ENCODE measurements at places on chromosomes 11 and 22. TPM values are rescaled to one million over a fixed set of nuclear protein-coding genes. Genes with fewer than 3 reads are reported as not detected.

Gene CRYBA4
- not detected for total RNA-seq

DNA sequence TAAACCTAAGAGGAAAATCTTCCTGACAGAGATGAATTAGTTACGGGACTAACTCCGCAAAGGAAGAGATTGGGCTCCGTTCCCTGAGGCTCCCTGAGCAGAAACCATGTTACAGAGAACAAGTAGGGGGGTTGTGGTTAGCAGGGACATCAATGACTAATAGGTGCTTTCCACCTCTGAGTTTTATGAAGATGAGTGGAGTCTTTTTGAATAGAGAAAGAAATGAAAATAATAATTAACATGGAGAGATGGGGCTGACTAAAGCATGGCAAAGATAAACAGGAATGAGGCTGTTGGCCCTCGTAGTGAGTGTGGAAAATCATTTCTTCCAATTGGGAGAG lies 47.5 kb upstream of the PICALM start:
- DNase-seq, result no peak

GRCh38 chr22:46813816-46814597 lies 51.6 kb downstream of the TBC1D22A start:
- DNase-seq, result no peak

DNA sequence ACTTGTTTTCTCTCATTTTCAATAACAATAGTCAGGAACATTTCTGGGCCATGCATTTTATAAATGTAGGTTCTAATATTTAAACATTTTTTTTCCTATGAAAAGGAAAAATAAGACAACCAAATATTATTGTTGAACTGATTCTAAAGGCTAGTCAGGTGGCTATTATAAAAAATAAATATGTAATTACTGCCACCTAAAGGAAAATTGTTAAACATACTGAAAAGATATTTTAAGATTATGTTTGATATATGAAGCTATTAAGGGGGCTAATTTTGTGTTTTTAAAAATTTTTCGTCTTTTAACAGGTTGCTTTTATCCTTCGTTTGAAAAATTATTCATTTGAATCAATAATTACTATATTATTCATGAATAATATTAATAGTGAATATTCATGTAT lies 62.2 kb upstream of the FDX1 start:
- DNase-seq, result no peak

GRCh38 chr22:37054056-37054395 lies 2.5 kb downstream of the KCTD17 start:
- DNase-seq, result no peak

Gene CAPRIN1
- 162 TPM for total RNA-seq

DNA sequence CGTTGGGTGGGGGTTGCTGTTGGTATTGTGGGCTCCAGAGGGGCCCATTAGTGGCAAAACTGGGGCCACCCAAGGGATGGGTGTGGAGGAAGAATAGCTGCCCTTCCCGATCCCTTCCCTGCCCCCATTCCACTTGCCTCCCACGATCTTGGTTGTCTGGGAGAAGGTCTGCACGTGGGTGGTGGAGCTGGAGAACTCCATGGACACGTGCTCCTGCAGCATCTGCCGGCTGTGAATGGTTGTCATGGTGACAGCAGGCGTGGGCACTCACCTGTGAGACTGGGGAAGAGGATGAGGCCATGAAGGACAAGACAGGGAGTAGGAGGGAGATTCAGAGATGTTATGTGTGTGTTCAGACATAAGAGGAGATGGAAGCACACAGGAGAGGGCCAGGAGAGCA lies 2.0 kb downstream of the IGSF22 start:
- DNase-seq, result no peak

GRCh38 chr11:14184028-14184940 lies 174.7 kb downstream of the RRAS2 start:
- DNase-seq, result peak; percentile 60

DNA sequence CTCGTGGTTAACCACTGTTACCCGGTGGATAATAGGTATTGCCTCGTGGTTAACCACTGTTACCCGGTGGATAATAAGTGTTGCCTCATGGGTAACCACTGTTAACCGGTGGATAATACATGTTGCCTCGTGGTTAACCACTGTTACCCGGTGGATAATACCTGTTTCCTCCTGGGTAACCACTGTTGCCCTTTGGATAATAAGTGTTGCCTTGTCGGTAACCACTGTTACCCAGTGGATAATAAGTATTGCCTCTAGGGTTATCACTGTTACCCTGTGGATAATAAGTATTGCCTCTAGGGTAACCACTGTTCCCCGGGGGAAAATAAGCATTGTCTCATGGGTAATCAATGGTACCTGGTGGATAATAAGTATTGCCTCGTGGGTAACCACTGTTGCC lies 15.0 kb upstream of the NXPE4 start:
- DNase-seq, result no peak

- DNase-seq, result no peak
Measured at GRCh38 chr11:830295-831117, 2.2 kb upstream of the CD151 start.

- no peak for DNase-seq
Measured at GRCh38 chr22:39856588-39856987, 37.0 kb downstream of the ENTHD1 start.

DNA sequence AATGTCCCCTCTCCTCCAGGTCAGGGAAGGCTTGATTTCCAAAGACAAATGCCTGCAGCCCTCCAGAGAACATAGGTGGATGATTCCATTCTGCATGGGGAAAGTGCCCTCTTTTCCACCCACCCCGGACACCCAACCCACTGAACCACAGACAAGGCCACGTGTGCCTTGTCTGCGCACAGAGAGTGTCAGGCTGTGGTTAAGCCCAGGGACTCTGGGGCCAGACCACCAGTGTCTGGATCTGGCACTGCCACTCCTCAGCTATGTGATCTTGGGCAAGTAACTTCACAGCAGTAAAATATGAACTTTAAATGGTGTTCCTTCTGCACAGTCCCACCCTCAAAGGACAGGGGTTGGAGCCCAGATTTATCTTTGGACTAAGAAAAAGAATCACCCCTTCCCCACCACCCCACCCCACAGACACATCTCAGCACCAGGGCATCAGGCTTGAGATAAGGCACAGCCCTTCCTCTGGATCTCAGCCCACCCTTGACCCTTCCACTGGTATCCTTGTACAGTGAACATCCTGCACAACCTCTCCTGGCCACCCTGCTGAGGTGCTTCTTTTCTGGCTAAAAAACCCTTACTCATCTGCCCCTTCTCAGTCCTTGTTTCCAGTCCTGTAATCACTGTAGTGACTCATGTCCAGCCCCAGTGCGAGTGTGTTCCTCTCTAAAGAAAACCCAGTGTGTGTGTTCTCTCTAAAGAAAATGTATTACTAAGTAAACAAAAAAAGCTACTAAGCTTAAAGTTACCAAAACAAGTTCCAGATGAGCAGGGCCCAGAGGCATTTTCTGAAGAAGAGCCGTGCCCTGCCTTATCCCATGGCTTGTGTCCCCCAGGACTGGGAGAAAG lies 1.9 kb upstream of the PTGDR2 start:
- no peak for DNase-seq

Gene SGSM1
- total RNA-seq, result 1.3 TPM

Gene APOL4
- total RNA-seq, result 16.1 TPM

DNA sequence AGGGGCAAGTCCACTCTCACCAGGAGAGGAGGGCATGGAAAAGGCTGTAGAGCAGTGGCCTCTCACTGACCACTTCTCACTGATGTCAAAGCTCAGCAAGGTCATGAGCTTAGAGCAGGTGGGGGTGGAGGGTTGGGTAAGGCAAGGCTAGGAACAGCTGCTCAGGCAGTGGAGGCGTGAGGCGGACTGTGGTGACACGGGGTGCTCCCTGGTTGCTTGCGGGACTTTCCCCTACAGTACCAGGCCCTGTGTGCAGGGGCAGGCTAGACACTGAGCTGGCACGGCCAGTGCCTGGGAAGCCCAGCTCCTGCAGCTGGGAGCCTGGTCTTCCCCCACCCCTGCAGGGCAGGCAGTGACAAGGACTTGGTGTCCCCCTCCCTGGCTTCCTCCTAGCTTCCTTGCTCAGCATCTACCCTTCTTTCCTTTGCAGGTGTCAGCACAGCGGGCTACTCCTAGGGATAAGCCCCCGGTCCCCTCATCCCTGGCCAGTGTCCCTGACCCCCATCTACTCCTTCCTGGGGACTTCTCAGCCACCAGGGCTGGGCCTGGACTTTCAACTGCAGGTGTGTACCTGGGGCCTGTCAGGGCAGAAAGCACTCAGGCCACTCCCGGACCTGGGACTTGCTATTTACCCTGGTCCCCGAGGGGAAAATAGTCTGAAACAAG lies 45.6 kb downstream of the PISD start:
- DNase-seq, result no peak

DNA sequence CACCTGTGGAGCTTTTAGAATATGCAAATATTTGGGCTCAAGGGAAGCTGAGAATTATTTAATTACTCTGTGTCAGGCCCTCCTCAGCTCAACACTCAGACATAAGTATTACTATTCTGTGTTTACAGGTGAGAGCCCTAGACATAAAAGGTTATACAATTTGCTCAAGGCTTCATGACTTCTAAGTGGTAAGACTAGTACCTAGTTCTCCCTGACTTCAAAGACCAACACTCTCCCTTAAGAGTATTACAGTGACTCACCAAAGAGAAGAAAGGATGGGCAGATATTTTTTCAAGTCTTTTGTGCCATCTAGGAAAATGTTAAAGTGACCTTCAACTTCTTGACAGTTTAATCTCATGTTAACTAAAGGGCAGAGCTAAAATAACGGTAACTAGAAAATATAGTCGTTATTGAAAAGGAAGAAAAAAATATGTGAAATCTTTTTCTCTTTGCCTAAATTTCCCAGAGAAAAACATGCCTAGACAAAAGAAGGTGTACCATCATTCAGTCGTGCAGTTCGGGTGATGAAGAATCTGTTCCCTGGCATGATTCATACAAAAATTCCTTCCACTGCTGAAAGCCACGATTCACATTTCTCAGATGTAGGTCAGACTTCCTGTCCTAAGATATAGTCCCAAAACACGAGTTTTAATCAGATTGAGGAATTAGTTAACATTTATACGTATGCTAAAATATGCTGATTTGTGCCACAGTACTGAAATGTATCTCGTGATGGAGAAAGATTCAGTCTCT lies 849.1 kb upstream of the API5 start:
- DNase-seq, result no peak

Gene PRAME
- total RNA-seq, result not detected

DNA sequence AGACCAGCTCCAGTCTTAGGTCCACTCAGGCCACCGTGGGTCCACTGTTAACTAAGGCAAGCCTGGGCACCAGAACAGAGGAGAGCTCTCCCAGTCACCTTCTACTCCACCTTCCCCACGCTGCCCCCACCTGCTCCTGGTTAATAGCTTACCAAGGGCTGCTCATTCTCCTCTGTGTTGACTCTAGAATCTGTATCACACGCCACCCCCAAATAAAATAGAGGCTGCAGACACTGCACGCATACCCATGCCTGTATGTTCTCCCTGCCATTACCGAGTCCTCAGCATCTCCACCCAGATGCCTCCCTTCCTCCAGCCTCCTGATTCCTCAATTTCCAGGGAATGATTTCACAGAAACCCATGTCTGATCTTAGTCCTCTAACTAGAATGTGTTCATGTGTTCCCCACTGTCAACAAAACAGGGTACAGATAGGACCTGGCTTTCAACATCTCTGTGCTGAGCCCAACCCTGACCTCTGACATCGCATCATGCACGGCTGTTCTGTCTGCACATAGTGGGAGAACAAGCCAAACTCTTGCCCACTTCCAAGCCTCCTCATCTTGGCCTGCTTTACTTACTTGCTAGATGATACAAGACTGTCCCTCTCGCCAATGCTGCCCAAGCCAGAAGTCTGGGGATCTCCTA lies 49.8 kb downstream of the SMCO4 start:
- DNase-seq, result no peak

DNA sequence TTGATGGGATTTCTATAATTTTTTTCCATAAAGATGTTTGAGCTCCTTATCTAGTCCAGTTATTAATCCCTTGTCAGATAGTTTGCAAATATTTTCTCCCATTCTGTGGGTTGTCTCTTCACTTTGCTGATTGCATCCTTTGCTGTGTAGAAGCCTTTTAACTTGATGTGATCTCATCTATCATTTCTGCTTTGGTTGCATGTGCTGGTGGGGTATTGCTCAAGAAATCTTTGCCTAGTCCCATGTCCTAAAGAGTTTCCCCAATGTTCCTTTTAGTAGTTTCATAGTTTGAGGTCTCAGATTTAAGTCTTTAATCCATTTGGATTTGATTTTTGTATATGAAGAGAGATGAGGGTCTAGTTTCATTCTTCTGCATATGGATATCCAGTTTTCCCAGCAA lies 1.7 kb upstream of the IL2RB start:
- no peak for DNase-seq

- no peak for DNase-seq
Measured at GRCh38 chr22:26852176-26852575, 194.8 kb downstream of the MIAT start.

- DNase-seq, result no peak
Measured at GRCh38 chr22:46432164-46433068, 96.9 kb downstream of the TRMU start.

- peak; percentile 29 for DNase-seq
Measured at GRCh38 chr22:24432059-24432853, 4.9 kb downstream of the ADORA2A start.

DNA sequence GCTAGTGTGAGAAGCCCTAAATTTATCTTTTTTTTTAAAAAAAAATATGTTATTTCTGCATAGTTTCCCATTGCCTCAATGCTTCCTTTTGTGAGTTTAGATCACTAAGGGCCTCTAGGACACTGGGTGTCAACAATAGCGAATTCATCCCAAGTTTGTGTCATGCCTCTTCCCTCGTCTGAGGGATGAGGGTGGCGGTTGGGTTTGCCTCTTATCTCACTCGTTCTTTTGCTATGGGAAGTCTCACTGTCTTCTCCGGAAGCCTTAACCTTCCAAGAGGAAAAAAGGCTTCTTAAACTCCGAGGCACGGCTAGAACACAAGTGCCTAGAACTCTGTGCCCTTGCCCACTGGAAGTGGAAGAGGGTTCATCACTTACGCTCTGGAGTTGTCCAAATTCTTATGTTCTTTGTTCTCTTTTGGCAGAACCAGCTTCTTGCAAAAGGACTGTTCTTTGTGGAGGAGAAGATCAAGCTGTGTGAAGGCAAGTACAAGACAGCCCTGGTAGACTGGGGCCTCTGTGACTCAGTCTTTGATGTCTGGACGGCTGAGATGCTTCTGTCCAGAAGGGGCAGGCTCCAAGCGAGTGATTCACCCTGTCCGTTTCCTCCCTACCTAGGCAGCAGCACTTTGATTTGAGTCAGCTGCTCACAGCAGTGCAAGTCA lies 78.5 kb downstream of the TRAF6 start:
- no peak for DNase-seq

Gene CASP4
- total RNA-seq, result 70.0 TPM

DNA sequence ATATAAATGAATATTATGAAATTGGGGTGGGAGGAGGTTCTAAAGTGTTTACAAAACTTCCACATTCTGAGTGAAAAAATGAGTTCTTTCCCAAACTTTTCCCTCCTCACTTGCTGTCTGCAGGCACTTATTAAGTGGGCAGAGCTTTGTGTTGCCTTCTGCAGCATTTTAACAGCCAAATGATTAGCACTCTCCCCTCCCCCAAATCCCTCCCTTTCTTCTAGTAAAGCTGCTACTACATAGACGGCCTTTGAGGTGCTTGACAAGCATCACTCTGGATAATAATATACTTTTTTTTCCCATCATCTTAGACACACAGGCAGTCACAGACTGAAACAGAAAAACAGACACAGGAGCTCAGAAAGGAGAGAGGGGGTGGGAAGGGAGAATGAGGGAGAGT lies 493.5 kb downstream of the DLG2 start:
- DNase-seq, result no peak

Gene GRAP2
- 3.5 TPM for total RNA-seq

- no peak for DNase-seq
Measured at GRCh38 chr22:49994361-49995040, 18.1 kb downstream of the IL17REL start.

Gene OR8D2
- total RNA-seq, result not detected

- no peak for DNase-seq
Measured at GRCh38 chr11:102600666-102601065, 24.5 kb downstream of the MMP20 start.
